Activated T-cell treated with anti-CD3 and anti-CD28 coated beads for 1 hour (primary cell): ENCODE measurements at places on chromosomes 16 and 17.
A peak's percentile ranks its signal among the peaks of the same experiment; 100 is the strongest.

GRCh38 chr17:66426397-66427033 lies 124.1 kb downstream of the PRKCA start:
- peak; percentile 16 for DNase-seq

DNA sequence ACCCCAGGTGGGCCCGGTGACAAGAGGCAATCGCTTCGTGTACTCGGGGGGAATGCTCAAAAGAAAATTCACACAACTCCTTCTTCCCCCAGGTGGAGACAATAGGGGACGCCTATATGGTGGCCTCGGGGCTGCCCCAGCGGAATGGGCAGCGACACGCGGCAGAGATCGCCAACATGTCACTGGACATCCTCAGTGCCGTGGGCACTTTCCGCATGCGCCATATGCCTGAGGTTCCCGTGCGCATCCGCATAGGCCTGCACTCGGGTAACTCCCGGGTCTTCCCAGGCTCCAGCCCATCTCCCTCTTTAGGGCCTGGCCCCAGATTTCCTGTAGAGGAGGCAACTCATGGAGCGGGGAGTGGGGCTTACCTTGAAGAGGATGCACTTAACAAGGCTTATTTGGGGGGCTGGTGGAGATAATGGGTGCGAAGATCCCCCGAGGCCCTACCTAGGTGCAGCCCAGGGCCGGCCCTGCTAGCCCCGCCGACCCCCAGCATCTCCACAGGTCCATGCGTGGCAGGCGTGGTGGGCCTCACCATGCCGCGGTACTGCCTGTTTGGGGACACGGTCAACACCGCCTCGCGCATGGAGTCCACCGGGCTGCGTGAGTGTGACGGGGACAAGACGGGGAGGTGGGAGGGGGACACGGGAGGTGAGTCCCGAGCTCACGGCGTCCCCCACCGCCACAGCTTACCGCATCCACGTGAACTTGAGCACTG lies 13.0 kb downstream of the GUCY2D start:
- DNase-seq = no peak

- no peak for DNase-seq
These were observed 52.8 kb downstream of the SOCS1 start for GRCh38 chr16:11203111-11203623.

GRCh38 chr16:4139968-4140367 lies 23.7 kb upstream of the ADCY9 start:
- no peak for DNase-seq

DNA sequence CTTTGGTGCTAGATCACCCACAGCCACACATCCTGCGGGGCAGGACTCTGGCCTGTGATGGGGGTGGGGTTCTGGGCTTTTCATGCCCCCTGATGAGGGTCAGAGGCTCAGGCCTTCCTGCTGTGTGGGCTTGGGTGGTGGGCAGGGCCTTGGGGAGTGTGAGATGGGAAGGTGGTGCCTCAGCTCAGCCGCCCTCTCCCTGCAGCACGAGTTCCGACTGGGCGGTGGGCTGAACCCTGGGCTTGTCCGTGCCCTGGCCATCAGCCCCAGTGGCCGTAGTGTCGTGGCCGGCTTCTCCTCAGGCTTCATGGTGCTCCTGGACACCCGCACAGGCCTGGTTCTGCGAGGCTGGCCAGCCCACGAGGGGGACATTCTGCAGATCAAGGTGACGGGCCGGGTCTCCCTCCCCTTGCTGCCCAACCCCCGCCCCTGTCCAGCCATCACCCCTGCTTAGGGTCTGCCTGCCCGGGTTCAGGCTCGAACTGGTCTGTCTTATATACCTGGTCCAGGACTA lies 6.8 kb upstream of the SERPINF2 start:
- no peak for DNase-seq

DNA sequence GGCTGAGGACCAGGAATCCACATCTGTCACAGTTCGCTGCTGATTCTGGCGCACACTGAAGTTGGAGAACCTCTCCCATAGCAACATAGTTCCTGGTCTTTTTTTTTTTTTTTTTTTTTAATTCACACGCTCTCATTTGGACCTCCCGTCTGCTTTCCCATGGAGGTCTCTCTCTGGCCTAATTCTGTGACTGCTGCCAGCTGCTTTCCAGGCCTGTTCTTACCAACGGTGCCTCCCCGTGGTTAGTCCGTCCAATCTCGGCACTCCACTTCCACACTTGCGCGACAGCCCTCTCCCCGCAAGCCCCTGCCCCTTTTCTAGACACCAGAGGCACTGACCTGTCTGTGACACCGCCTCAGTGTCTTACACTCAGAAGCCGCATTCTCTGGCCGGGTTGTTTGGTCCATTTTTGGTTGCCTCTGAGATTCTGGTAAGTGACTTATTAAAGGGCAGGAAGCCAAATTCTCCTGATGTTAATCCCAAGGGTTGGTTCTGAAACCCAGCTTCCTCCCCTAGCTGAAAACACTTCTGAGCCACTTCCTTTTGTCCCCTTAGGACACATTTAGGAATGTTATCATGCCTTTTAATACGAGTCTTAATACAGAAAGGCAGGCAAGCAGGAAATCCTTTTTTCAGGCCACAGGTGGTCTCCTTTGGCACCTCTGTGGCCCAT lies 1.1 kb upstream of the AKTIP start:
- DNase-seq = peak; percentile 12

DNA sequence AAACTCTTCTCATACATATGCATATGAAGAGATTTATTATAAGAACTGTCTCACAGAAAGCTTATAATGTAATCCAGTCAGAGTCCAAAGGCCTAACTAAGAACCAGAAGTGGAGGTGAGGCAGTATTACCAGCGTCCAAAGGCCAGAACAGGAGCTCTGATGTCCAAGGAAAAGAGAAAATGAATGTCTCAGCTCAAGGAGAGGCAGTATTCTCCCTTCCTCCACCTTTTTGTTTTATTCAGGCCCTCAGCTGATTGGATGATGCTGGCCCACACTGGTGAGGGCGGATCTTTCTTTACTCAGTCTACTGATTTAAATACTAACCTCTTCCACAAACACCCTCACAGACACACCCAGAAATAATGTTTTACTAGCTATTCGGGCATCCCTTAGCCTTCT lies 43.4 kb downstream of the FBXL20 start:
- no peak for DNase-seq

GRCh38 chr16:53081032-53081424 lies 26.2 kb downstream of the CHD9 start:
- DNase-seq = no peak

DNA sequence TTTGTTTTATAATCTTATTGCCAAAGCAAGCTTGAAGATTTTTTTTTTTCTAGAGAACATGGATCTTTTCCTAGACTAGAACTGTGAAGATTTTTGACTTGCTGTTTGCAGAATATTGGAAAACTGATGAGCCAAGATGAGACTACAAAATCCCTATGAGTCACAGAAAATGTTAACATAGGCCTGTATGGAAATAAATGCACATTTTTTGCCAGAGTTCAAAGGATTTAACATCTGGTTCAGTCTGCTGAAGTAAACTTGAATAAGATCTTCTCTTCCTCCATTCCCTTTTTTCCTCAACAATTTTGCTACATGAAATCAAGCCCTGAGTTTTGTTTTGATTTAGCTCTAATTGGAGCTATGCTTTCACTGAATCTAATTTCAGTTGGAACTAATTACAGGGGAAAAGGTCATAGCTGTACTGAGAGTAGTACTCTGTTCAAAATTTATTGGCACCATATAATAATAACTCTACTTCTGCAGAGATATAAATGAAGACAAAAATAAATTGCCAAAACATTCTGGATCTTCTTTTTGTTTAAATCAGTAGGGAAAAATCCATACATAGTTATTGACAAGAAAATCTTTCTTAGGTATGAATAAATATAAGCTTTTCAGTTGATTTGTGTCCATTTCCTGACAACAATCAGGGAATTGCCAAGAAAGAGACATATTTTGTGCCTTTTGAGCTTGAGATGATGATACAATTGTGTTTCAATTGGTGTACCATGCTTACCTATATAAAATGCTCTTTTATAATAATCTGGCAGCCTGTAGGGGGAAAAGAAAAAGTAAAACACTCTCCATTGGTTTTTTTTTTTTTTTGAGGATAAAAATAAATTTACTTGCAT lies 387.5 kb upstream of the GOT2 start:
- DNase-seq = no peak

DNA sequence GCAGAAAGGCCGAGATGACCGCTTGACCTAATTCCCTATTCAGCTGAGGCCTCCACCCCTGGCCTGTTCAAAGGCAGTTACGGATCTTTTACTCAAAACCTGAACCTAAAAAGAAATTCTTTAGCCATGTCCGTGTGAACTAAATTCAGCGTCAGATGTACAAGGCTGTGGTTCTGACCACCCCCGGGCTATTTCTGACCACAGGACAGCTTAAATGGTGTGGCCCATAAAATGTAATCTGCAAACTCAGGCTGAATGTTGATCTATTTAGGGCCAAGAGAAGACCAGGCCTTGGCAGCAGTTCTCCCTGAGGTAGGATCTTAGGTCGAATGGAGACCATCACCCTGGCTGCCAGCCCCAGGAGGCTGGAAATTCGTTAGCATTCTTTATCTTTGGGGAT lies 485.5 kb downstream of the WWOX start:
- DNase-seq = no peak

- no peak for DNase-seq
These were observed 28.3 kb downstream of the VPS35L start for GRCh38 chr16:19583665-19584300.

GRCh38 chr17:21163101-21163500 lies 36.3 kb downstream of the DHRS7B start:
- no peak for DNase-seq

DNA sequence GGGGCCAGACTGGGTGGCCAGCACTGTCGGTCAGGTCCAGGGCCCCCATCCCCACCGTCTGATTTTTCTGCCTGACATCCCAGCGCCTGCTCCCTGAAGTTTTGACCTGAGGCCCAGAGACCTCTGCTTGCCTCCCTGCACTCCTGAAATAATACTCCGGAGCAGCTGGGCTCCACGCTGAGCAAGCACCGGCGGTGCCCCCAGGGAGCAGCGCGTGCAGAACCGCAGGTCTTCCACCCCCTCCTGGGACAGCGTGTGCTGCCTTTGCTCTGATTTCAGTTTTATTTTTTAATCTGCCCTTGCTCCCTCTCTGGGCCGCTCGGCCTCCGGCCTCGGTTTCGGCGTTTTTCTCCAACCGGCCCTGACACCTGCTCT lies 132.4 kb upstream of the GSE1 start:
- no peak for DNase-seq

- DNase-seq = no peak
These were observed 7.1 kb downstream of the TRARG1 start for GRCh38 chr17:1286379-1287106.

- DNase-seq = no peak
These were observed 67.4 kb downstream of the SNX11 start for GRCh38 chr17:48174833-48175523.

DNA sequence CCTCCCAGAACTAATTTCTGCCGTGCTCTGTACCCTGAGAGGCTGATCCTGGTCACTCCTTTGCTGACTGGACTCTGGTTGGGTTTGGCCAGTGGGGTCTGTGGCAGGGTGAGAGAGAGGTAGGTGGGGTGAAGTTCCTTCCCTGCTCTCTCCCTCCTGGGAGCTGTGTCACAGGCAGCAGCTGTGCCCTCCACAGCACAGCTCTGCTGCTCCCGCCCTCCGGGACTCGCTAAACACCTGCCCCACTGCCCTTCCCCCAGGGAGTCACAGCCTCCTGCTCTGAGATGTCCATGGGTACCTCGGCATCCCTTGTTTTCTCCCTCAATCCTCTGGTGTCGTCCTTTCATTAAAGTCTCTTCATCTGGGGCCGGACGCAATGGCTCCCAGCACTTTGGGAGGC lies 66.4 kb downstream of the SRCIN1 start:
- DNase-seq = no peak

GRCh38 chr16:68668266-68668665 lies 23.2 kb downstream of the CDH3 start:
- no peak for DNase-seq

DNA sequence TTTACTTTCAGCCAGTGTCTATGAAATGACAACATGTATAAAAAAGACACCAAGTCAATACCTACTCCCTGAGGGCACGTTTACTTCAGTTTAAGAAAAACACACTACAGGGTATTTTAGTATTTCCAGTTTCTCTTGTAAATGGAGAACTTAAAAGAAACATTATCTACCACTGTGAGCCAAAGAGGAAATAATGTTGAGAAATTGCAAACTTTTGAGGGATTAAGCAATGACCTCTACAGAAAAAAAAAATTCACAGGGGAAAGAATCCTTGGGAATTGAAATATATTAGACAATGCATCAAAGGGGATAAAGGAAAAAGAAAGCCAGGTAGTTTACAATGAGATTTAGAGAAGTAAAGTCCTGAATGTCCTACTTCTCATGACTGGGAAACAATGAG lies 126.0 kb downstream of the KCNJ2 start:
- no peak for DNase-seq

- no peak for DNase-seq
These were observed 50.4 kb upstream of the HS3ST2 start for GRCh38 chr16:22763437-22764080.

- DNase-seq = no peak
These were observed 11.9 kb downstream of the GFOD2 start for GRCh38 chr16:67707210-67707609.

DNA sequence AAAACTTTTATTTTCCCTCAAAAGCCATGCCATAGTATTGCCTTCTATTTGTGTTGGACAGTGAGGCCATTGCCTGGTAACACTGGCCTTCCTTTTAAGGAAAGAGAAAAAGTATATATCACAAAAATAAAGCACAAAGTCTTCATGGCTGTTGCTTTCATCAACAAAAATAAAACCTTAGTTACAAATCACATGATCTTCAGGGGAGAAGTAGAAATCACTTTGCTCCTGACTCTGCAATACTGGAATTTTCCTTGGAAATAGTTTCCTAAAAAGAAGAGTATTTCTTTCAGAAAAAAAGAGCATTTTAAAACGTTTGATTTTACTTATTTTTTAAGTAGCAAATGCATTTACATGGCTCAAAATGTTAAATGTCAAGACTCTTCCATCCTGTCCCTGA lies 41.9 kb downstream of the FAM20A start:
- DNase-seq = no peak

- DNase-seq = no peak
These were observed 274.7 kb downstream of the HS3ST4 start for GRCh38 chr16:25966172-25967097.

DNA sequence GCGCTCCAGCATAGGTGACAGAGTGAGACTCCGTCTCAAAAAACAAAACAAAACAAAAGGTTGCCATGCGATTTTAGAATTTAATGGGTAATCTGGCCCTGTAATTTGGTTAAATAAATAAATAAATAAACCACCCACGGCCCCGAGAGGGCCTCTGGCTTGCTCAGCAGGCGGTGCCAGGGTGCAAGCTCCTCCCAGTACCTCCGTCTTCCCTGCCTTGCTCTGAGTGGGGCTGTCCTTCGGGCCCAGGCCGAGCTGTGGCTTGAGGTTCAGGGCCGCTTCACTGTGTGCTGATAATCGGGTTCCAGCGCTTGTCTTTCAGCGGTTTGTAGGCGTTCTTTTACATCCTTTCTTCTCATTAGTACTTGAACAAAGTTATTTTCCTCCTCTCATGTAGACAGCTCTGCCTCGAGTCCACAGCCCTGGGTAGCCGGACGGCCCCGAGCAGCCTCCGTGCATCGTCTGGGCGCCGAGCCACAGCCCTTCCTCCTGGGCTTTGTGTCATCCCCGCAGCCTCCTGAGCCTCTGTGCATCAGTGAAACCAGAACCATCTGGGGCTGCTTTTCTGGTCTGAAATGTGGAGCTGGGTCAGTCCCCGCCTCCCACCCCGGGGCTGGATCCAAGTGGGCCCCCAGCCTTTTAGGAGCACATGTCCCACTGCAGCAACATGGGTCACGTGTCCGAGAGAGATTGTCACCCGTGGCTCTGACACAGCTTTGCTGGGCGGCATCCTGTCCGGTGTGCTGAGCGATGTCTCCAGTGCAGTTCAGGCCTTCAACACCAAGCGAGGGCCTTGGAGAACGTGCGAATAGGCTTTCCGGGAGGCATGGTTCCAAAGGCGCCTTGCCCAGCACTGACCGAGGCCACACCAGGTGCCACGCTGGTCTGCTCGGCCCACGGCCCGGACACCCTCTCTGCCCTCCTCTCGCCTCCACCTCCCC lies 157.4 kb upstream of the CHMP6 start:
- DNase-seq = no peak
